Foreskin melanocyte (primary cell): ENCODE measurements at places on chromosomes 11 and 22.

- no peak for DNase-seq
Observed at GRCh38 chr22:23911318-23911980, 17.3 kb downstream of the MIF start.

DNA sequence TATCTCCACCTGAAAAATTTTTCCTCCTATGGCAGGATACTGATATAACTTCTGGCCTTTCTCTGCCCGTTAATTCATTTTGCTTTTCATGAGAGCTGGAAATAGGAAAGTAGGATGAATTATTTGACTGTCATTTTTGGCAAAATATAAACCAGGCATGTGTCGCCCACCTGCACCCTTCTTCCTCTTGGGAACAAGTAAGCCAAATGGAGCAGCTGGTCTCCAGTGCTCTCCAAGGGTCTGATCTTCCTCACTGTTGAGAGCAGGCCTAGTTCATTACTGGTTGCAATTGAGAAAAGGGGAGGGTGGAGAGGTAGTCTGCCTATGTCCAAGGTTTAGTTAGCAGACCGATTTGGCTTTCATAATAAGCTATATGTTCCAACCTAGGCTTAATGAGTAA, 582.2 kb downstream of the DLG2 start:
- no peak for DNase-seq

GRCh38 chr11:69239641-69240040, 54.3 kb upstream of the MYEOV start:
- DNase-seq: no peak

DNA sequence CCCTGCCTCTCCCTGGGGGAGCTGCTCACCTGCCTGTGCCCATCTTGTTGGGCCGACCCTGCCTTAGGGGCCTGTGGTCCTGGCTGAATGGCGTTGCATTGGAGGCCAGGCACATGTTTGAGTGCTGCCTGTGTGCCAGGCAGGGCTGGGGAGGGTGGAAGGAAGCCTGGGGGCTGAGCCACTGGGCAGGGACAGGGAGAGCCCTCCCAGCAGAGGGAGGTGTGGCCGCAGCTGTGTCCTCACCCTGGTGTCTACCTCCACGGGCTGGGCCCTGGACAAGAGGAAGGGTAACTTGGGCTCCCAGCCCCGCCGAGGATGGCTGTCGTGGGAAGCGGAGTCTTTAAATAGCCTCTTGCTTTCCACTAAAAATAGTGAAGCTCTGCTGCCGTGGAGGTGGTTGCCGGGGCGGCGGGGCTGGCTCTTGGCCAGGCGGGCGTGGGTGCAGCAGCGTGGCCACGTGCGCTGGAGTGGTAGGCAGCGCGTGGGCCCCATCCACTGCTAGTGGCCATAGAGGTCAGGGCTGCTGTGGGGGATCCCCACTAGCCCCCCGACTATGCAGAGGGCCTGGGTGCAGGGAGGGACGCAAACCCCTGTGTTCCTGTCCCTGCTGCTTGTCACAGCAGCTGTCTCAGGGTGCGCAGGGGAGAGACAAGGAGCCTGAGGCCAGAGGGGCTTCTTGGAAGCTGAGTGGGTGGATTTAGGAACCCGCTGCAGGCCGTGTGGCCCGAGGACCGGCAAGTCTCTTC, 6.2 kb downstream of the ZDHHC8 start:
- DNase-seq: no peak

GRCh38 chr11:64339754-64340408, at the start of gene CCDC88B:
TSS of gene CCDC88B (plus strand) at chr11:64340204. CDS start at chr11:64340267, 63 bp downstream.
- DNase-seq: no peak
